ENCODE measurements at places on chromosomes 2 and 18. TPM values are rescaled to one million over a fixed set of nuclear protein-coding genes. Genes with fewer than 3 reads are reported as not detected.

The SERPINB2 gene
- 1.2 TPM for total RNA-seq

The LOXL3 gene
- 1.2 TPM for total RNA-seq

The PJVK gene
- 1.9 TPM for total RNA-seq

The MC5R gene
- total RNA-seq = not detected

The KCNE4 gene
- total RNA-seq = not detected

The MOGAT1 gene
- total RNA-seq = not detected

The GALNT13 gene
- not detected for total RNA-seq

The CDH7 gene
- not detected for total RNA-seq

The CELF4 gene
- not detected for total RNA-seq

DNA sequence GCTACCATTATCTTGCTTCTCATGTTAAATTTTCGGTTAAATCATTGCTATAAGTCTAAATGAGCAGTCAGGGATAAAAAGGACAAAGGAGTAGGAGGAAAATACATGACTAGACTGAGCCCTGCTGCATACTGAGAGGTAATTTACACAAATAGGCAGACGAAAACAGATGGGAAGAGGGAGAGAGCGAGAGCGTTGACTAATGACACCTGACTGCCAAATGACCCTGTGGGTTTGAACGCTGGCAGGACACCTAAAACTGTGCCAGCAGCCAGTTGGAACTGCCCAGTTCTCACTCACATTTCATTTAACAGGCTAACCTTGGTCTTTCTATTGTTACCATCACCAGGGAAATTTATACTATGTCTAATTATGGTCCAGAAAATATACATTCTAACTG, 978.2 kb downstream of the CPS1 start:
- DNase-seq = no peak
- no peaks in the 10 kb centered on the region for H3K4me1 ChIP-seq
- H3K36me3 ChIP-seq = no peaks in the 10 kb centered on the region

- no peak for DNase-seq
- H3K4me1 ChIP-seq = peaks cover 8% of the 10 kb centered on the region
- no peaks in the 10 kb centered on the region for H3K27me3 ChIP-seq
- no peaks in the 10 kb centered on the region for H3K36me3 ChIP-seq
These were observed 28.6 kb upstream of the NEMP2 start for GRCh38 chr2:190563109-190563508.

- no peak overlapping the region for H3K27ac ChIP-seq
- no peaks in the 10 kb centered on the region for H3K4me1 ChIP-seq
- no peak overlapping the region for H3K4me3 ChIP-seq
- H3K27me3 ChIP-seq = no peaks in the 10 kb centered on the region
- H3K36me3 ChIP-seq = peaks cover 7% of the 10 kb centered on the region
These were observed 8.5 kb downstream of the CEP76 start for GRCh38 chr18:12694032-12694431.

DNA sequence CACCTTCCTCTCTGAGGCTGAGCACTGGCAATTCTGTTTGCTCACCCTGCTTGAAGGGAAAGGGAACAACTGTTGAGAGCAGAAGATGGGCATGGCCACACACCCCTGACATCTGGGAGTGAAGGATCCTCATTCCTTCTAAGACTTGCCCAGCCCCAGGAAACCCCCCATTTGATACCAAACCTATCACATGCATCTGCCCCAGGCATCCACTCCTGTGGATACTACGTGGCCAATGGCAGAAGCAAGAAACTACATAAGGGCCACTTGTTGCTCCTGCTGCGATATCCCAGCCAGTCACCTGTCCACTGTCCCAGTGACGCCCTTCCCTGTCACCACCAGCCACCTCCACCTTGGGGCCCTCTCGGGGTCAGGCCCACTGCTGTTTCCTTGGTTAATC, 185.2 kb downstream of the SMAD2 start:
- no peaks in the 10 kb centered on the region for H3K36me3 ChIP-seq
- DNase-seq = no peak
- H3K4me1 ChIP-seq = peaks cover 7% of the 10 kb centered on the region
- no peak overlapping the region for H3K27ac ChIP-seq

GRCh38 chr18:28602391-28602790, 425.5 kb upstream of the CDH2 start:
- no peak for DNase-seq
- H3K27ac ChIP-seq = no peak overlapping the region
- H3K4me1 ChIP-seq = no peaks in the 10 kb centered on the region
- H3K27me3 ChIP-seq = no peaks in the 10 kb centered on the region

- H3K36me3 ChIP-seq = no peaks in the 10 kb centered on the region
- H3K27me3 ChIP-seq = peaks cover 4% of the 10 kb centered on the region
- H3K4me3 ChIP-seq = no peak overlapping the region
- H3K4me1 ChIP-seq = no peaks in the 10 kb centered on the region
- no peak for DNase-seq
These were observed 917 bp upstream of the PRKAG3 start for GRCh38 chr2:218832520-218832919.

GRCh38 chr2:70084973-70085710, 2.1 kb upstream of the PCBP1 start:
- H3K4me3 ChIP-seq = peak overlapping the region; percentile 86
- no peaks in the 10 kb centered on the region for H3K27me3 ChIP-seq
- peaks cover 8% of the 10 kb centered on the region for H3K36me3 ChIP-seq
- peaks cover 52% of the 10 kb centered on the region for H3K4me1 ChIP-seq
- DNase-seq = peak; percentile 60

DNA sequence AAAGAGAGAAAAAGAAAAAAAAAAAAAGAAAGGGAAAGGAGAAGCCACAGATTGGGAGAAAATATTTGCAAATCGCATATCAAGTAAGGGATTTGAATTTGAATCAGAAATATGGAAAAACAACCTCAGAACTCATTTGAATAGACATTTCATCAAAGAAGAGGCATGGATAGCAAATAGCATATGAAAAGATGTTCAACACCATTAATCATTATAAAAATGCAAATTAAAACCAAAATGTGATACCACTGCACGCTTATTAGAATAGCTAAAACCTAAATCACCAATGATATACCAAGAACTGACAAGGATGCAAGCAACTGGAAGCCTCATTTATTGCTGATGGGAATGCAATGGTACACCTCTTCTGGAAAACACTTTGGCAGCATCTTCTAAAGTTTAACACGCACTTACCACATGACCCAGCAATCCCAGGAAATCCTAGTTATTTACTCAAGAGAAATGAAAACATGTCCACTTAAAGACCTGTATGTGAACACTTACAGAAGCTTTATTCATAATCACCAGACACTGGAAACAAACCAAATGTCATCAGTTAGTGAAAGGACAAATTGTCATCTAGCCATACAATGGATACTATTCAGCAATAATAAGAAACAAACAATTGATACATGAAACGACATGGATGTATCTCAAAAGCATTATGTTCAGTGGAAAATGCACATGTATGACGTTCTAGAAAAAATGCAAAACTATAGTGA, 10.3 kb downstream of the DNER start:
- no peaks in the 10 kb centered on the region for H3K27me3 ChIP-seq
- no peak overlapping the region for H3K4me3 ChIP-seq
- no peak for DNase-seq

GRCh38 chr2:214484701-214485100, 73.8 kb downstream of the VWC2L start:
- no peak overlapping the region for H3K4me3 ChIP-seq
- H3K4me1 ChIP-seq = no peaks in the 10 kb centered on the region
- no peaks in the 10 kb centered on the region for H3K36me3 ChIP-seq
- H3K27me3 ChIP-seq = no peaks in the 10 kb centered on the region
- DNase-seq = no peak
- no peak overlapping the region for H3K27ac ChIP-seq

GRCh38 chr2:240360645-240361475, 74.6 kb upstream of the GPC1 start:
- no peak overlapping the region for H3K27ac ChIP-seq
- H3K36me3 ChIP-seq = no peaks in the 10 kb centered on the region
- H3K27me3 ChIP-seq = no peaks in the 10 kb centered on the region

GRCh38 chr18:71899707-71900472, 644.3 kb downstream of the CBLN2 start:
- no peaks in the 10 kb centered on the region for H3K27me3 ChIP-seq
- no peak overlapping the region for H3K27ac ChIP-seq
- DNase-seq = no peak
- no peaks in the 10 kb centered on the region for H3K4me1 ChIP-seq
- no peak overlapping the region for H3K4me3 ChIP-seq

DNA sequence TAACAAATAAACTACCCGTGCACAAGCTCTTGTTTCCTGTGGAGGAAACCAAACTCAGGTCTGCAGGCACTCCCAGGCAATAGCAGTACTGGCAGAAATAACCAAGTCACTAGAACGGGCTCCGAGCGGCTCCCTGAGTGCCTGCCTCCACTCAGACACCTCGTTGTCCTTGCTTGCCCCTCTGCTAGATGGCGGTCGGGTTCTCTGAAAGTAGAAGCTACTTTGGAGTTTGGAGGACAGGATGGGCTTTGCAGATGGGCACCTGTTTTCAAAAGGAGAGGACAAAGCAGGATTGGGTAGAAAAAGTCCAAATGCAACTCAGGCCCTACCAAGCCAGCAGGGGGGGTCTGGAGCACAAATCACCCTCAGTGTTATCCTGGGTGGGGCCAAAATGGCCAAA, 136.4 kb downstream of the LRRC30 start:
- H3K4me1 ChIP-seq = no peaks in the 10 kb centered on the region
- H3K27me3 ChIP-seq = no peaks in the 10 kb centered on the region
- no peak overlapping the region for H3K27ac ChIP-seq
- H3K36me3 ChIP-seq = no peaks in the 10 kb centered on the region

DNA sequence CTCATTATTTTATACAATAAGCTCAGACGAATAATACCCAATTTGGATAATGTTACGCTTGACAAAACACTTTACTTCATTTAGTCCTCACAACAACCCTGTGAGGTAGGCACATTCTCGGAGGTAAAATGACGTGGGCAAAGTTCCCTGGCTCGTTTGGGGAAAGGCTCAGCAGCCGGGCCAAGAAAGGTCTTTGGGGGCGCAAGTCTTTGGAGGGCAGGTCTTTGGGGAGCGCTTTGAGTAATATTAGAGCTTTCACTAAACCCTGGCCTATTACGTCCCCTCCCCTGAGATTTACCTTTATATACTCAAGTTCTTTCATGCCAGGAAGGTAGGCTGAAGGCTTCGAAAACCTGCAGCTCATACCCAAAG, 427 bp downstream of the RBKS start:
- H3K27me3 ChIP-seq = no peaks in the 10 kb centered on the region
- H3K4me3 ChIP-seq = peak overlapping the region; percentile 99
- no peaks in the 10 kb centered on the region for H3K36me3 ChIP-seq

DNA sequence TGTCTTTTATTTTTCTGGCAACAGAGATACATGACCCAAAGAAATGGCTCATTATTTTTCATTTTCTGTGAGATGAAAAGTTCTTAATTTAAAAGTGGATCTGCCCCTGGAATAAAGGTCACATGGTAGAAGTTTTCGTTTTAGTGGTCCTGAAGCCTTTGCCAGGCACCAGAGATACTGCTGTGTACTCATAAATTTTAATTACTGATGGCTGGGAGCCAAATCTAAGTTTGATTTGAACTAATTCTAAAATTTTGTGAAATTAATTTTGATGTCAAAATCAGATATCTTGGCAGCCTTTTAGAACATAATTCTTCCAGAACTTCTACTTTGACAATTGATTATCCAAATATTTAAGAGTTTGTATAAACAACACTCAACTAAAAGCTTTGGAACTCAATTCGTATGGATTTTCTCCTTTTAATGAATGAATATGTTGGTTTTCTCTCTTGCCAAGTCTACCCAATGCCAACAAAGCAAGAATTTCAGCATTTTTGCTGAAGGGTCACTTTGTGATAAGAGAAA, 128.5 kb upstream of the SP5 start:
- H3K4me3 ChIP-seq = no peak overlapping the region
- H3K27ac ChIP-seq = no peak overlapping the region
- no peaks in the 10 kb centered on the region for H3K27me3 ChIP-seq

Measured in CD8-positive, alpha-beta memory T cell (primary cell).